ENCODE measurements at places on chromosomes 3 and 15.

DNA sequence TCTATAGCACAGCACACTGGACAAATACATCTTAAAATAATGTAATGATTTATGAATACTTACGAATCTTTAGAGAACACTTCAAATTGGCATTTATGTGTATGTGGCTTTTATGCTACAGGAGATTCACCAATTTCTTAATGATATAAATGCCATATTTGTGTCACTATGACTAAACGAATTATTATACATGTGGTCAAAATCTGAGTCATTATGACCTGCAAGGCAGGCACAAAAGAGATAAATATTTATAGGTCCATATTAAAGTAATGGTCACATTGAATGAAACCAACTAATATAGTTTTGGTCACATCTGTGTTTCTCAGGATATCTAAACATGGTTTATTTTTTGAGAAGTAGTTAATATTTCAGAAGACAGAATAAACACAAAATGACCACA lies 232.3 kb upstream of the SEMA6D start:
- DNase-seq = no peak

DNA sequence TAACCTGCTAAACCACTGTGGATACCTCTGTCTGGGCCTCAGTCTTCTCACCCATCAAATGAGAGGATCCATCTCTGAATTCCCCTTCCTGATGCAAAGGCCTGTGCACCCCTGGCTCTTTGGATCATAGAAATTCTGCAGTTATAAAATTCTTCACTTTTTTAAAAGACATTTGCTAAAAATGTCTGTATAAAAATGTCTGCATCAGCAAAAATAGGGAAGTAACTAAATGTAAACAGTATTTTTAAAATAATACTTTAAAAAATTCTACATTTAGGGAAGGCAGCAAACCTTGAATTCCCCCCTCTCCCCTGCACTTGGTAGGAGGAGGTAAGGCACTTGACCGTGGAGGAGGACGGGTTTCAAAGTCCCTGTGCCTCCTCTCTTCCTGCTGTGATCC lies 25.6 kb upstream of the TRIM59 start:
- DNase-seq = no peak

DNA sequence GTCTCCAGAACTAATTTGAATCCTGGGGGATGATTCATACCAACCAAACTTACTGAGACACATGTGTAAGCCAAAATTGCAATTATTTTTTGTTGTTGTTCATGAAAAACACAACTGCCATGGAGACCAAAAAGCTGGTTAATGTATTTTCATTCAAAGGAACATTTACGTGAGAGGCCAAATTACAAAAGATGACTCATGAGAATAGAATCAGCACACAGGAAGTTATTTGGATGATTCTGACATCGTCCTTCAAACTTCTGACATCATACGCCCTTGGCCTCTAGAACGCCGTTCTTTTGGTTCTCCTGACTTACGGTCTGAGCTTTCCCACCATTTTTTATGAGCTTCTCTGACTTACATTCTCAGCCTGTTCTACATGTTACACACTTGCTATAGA lies 3.0 kb upstream of the ZNF280D start:
- peak; percentile 20 for DNase-seq

DNA sequence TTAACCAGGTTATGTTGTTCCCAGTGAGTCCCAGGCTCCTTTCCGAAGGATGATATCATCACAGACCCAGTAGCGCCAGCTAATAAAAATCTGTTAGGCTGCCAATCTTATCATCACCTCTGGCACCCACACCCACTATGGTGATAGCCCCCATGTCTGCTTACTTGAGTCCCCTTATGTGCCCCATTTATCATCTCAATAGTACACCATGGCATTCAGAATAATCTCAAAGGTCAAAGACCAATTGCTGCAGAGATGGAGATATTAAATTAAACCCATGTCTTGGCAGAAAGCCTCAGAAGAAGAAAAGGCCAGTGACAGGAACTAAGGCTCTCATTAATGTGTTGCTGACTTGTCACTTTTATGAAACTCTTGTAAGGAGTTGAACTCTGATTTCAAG lies 32.8 kb downstream of the CPNE4 start:
- DNase-seq = peak; percentile 70

- no peak for DNase-seq
Observed at GRCh38 chr3:28521663-28522062, 173.0 kb upstream of the AZI2 start.

DNA sequence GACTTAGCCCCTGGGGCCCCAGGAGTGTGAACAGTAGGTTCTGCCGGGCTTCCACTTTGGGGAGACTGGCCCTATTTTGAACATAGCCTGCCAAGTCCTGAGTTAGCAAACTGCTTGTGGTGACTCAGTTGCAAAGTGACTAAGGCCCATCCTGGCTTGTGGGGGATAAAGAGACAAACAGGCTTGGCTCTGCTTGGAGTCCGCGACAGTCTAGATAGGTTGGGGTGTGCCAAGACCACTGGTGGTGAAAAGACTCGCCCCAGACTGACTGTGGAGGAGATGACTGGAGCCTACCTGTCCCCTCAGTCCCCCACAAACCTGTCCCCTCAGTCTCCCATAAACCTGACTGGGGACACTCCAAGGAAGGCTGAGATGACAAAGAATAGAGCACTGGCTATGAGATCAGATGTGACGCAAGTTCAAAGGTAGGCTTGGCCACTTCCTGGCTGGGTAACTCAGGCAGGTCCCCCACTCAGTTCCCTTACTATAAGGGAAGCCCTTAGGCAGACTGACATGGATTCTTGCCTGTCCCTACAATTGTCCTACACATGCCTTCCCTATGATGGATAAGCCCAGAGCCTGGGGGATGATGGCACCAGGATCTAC lies 4.3 kb downstream of the DNASE1L3 start:
- no peak for DNase-seq

DNA sequence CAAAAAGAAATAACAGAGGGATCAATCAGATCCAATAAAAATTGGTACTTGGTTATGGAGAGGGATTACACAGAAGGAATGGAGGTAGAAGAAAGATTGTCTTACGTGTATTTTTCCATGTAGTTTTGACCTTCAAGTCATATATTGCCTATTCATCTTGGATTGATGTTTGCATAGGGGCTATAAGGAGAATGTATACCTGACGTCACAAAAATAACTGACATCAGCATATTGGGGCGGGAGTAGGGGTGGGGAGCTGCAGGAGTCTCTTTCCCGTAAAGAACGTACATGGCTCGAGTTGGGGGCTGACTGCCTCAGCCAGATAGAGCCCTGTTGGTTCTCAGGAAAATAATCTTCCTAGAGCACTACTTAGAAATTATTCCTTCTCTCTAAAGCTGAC lies 5.9 kb upstream of the FURIN start:
- no peak for DNase-seq

DNA sequence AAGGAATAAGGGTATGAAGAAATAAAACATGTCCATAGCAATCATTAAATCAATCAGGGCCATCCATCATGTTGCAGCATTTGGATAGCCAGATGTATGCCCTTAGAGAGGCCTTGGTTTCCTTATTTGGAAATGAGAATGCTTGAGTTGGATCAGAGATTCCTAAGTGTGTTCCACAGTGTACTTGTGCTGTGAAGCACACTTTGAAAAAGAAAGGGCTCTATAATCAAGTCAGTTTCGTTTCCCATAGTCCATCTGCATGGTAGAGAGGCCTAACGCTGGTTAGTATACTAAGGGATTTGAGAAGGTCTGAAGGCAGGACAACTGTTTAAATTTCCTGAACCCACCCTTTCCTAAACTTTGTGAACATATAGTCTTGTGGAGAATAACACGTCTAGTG lies 30.9 kb downstream of the RBMS3 start:
- no peak for DNase-seq

DNA sequence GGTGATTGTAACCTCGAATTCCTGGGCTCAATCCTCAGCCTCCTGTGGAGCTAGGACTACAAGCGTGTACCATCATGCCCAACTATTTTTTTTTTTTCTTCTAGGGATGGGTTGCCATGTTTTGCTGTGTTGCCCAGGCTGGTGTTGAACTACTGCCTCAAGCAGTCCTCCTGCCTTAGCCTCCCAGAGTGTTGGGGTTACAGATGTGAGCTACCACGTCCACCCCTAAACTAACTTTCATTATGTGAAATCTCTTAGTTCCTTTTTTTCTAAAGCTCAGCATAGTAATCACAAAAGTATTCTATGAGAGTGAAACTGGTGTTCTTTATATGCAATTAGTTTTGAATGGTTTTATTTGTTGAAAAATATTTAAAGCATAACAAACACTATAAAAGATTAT lies 92.1 kb downstream of the XRN1 start:
- DNase-seq = no peak

DNA sequence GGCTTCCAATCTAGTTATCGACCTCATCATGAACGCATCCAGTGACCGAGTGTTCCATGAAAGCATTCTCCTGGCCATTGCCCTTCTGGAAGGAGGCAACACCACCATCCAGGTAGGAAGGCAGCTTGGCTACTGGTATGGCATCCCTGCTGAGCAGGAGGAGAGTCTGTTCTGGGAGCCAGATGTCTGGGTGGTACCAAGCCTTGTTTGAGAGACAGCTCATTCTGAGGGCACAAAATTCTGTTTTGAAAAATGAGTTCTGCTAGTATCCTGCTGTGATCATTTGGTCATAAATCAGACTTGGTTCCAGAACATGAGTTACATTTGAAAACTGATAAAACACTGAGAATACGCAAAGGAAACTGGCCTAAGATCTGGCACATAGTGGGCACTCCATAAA lies 242.1 kb downstream of the ITPR1 start:
- DNase-seq = no peak

DNA sequence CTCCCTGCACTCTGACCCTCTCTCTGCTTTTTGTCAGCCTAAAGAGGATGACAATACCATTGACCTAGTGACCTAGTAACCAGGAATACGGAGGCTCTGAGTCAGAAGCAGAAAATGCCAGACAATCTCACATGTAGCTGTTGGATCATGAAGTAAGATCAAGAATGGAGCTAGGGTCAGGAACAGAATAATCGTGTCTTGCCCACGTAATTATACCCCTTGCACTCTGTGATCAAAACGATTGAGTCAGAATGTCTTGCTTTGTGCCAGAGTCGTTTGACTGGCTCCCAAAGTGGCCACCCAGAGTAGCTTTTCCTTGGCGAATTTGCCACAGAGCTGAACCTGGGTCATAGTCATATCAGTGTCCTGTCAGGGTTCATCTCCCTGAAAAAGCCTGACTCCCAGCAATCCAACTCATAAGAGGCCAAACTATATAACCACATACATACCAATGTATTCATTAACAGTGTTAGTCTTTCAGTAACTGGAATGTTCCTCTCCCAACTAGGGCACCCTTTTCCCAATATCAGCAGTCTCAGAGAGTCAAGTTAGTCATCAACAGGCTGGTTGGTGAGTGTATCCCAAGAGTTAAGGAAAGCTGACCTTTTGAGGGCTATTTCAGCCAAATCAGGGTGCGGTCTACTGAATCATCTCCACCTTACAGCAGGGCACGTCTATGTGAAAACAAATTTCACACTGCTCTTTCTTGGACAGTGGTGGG lies 5.0 kb upstream of the CDV3 start:
- DNase-seq = no peak

GRCh38 chr3:113211330-113212149 lies at the start of gene BOC:
TSS of gene BOC (plus strand) at chr3:113211557. CDS start at chr3:113249803, 38,246 bp downstream.
- DNase-seq = peak; percentile 60

DNA sequence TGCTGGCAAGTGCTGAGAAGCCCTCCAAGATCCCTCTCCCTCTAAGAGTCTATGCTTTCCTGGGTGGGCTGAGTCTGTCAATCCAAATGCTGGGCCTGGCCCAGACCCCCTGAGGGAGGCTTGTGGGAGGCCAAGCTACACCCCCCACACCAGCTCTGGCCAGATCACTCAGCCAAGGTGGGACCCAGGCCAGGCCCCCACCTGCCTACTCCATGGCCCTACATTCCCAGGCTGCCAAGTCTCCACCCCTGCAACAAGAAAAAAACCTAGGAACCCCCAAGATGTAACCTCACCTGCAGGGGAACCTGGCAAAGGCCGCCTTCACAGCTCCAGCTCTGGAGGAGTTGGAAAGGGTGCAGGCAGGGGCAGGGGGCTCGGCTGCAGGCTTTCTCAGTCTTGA lies 109.1 kb downstream of the CHSY1 start:
- no peak for DNase-seq

DNA sequence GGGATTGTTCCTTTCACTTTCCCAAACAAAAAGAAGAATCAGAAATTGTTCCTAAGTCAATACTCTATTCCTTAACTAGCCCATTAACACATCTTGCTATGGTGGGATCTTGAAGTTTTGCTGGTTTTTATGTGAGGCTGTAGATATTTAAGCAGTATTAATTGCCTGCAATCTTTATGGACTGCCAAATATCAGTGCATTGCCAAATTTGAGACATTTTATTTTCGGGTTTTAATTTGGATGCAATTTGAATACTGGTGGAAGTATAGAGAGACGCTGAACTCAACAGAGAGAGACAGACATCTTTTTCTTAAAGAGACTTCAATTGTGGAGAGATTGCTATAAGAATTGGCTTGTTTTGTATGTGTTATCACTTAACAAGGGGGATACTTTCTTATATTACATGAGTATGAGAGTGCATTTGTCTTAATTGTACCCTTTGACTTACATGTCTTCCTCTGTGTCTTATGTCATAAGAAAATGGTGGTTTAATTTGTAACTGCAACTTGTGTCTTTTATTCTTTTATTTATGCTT lies 10.0 kb downstream of the CADM2 start:
- no peak for DNase-seq

- no peak for DNase-seq
Observed at GRCh38 chr3:22713936-22714335, 489.2 kb upstream of the UBE2E2 start.

DNA sequence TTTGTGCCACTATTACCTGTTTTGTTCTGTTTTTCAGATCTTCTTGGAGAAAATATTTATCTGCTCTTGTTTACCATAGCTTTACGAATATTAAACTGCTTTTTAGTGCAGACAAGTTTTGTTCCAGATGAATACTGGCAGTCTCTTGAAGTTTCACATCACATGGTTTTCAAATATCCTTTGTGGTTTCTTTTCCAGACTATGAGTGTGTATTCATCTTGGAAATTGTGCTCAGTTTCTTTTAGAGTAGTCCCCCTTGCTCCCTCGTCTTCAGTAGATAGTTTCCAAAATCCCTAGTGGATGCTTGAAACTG lies 1.2 kb downstream of the PIGB start:
- DNase-seq = no peak

Measured in large intestine (tissue), 12 donors.